Activated CD4-positive, alpha-beta T cell treated with anti-CD3 and anti-CD28 coated beads for 36 hours (primary cell): ENCODE measurements at places on chromosomes 4 and X. TPM values are rescaled to one million over a fixed set of nuclear protein-coding genes. Genes with fewer than 3 reads are reported as not detected.
A peak's percentile ranks its signal among the peaks of the same experiment; 100 is the strongest.

DNA sequence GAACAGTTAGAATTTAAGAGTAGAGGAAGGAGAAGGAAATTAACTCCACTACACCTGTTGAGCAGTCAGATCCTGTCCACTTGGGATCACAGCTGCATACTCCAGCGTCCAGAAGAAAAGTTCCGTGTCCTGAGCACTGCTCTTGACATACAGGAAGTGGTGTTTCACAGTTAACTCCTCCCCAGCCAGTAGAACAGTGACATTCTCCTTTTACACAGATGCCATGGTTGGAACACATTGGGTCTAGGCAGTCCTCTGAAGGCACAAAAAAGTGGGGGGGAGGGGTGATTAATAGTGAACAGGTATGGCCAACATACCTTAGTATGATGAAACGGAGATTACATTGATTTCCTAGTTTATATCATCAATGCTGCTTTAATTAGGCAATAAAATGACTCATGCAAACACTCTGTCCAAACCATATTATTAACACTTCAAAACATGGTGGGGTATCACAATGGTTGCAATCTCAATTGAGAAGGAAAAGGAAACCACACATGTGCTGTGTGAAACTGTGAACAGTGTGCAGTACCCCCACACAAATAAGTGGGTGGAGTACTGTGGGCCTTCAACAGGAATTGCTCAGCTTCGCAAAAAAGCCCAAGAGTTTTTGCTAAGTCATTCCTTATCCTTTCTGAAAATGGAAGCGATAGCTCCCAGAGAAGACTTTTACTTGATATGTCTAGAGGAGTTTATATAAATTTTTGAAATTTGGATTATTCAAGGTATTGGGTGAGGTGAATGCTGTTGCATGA lies 295.6 kb downstream of the SH2D1A start:
- no peak for DNase-seq

- no peak for DNase-seq
Observed at GRCh38 chr4:43435291-43435690, 542.8 kb downstream of the GRXCR1 start.

DNA sequence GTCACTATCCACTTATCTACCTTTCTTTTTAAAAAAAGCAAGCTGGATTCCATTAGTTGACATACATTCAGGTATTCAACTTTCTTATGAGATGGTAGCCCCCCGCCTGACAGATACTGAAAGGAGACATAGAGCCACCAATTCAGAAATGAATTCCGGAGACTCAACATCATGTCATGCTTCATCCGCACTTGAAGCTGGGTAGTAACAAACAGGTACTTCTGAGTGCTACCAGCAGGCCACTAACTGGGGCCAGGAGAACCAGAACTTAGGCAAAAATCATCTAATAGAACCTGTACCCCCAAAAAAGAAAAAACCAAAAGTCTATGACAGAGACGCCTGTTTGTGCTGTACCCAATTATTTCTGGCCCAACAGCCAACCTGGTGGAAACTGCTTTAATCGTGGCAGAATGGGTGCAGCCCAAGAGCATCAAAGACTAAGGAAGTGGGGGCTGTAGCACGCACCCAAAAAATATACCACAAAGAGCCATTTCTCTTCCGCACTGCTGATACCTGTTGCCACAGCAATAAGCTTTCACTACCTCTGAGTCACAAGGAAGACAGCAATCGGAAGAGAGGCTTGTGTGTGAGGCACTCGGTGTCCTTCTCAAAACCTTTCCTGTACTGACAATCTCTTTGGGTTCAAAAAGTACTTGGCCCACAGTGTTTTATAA lies 84.8 kb downstream of the AFAP1 start:
- peak; percentile 74 for DNase-seq

Gene CNKSR2
- total RNA-seq: 6.2 TPM

DNA sequence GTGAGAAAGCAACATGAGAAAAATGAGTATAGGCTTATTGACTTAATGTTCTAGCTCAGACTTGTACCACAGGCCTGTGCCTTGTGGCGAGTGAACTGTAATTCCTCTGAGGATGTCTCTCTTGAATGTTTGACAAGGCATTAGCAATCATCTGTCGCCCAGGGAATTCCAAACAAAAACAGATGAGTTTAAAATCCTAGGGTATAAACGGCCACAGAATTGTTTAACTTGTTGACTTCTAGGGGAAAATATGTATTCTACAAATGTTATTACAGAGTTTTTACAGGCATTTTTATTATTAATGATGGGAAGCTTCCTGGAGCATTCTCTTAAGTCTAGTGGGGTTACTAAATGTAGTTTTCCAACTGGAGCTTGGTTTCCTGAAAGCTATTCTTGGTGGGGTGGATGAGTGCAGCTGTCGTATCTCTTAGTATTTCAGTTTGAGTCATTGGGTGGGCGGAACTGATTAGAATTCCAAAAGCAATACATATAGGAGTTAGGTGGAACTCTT lies 40.6 kb downstream of the ARHGAP10 start:
- no peak for DNase-seq

DNA sequence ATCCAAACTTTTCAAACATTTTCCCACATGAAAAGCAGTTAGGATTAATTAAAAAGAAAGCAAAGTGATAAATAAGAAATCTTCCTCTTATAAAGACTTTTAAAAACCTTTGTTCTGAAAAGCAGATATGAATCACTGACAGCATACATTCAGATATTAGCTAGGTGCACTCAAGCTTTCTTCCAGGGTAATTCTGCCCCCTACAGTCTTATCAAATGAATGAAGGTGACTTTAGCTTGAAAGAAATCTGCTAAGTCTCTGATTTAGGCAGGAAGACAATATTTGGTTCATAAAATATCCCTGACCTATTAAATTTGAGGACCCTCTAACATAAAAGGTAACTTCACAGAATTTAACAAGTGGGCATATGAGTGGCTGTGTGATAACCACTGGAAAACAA lies 209.1 kb upstream of the FAM47A start:
- no peak for DNase-seq

GRCh38 chr4:10730019-10730418 lies 45.5 kb upstream of the CLNK start:
- DNase-seq: peak; percentile 22

- DNase-seq: peak; percentile 55
Observed at GRCh38 chrX:140762061-140762460, 52.5 kb downstream of the LINC00632 start.

DNA sequence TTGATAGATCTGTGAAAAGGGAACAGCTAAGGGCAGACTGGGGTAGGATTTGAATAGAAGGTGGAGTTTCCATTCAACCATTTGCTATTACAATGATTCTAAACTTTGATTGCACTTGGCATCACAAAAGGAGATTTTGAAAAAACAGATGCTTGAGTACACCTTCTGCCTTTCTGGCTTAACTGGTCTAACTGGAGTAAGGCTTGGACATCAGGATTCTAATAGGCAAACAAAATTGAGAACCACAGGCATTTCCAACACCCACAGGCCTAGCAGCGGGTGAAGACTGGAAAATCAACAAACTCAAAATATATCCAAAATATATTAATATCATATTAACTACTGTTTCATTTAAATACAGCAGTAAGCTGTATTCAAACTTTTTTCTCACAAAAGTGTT lies 1.9 kb upstream of the VEGFC start:
- no peak for DNase-seq

DNA sequence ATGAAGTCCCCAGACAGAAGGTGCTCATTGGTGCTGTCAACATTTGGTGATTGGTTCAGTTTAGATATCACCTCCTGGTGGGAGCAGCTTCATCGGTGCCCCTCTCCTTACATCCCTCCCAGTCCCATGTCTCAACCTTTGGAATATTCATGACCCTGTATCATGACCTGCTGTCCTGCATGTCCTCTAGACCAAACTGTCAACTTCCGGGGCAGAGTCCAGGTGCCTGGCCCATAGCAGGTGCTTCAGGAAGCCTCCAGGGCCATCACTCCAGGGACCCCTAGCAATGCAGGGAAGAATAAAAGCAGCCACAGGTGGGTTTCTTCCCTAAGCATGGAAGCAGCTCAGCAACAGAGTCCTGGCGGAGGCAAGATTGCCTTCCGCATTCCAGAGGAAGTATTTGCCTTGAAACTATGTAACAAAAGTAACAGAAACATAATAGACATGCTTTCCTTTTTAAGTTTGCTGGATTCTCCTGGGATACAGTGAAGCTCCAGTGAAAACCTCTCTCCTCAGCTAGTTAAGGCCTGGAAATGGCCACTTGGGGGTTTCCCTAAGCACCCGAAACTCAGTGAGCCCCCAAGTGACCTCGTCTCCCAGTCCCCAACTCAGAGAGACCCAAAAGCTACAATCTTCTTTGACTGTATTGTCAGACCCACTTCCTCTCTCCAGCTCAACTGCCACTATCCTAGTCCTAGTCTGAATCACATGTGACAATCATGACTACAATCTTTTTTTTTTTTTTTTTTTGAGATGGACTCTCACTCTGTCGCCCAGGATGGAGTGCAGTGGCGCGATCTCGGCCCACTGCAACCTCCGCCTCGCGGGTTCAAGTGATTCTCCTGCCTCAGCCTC lies 1.3 kb upstream of the ATP6AP1 start:
- no peak for DNase-seq

Gene CCDC149
- total RNA-seq: 0.16 TPM

Gene HMGN5
- total RNA-seq: 6.6 TPM

DNA sequence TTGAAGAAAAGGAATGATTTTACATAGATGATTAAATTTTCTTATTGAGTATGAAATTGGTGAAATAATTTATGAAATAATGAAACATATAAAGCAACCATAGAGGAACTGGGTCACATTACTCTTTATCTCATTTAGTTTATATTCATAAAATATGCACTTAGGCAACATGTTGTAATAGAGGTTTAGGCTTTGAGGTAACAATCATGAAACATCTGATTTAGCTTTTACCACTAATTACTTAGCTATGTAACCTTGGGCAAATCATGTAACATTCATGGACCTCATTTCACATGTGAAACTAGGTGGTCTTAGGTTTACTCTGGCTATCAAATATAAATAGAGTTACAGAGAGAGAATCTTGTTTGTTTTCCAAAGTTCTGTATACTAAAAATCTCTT lies 54.5 kb upstream of the SMARCA5 start:
- DNase-seq: no peak

Gene CD99
- total RNA-seq: 169 TPM

- DNase-seq: peak; percentile 14
Observed at GRCh38 chrX:32530802-32531403, 680.4 kb downstream of the DMD start.

- DNase-seq: no peak
Observed at GRCh38 chr4:78220283-78220682, 163.2 kb downstream of the FRAS1 start.

Gene YIPF7
- not detected for total RNA-seq

GRCh38 chr4:103915224-103915869 lies 195.6 kb upstream of the TACR3 start:
- no peak for DNase-seq
